ENCODE measurements at places on chromosomes 12 and 14. TPM values are rescaled to one million over a fixed set of nuclear protein-coding genes. Genes with fewer than 3 reads are reported as not detected.

The SLC25A47 gene
- total RNA-seq, result not detected

The ACSM4 gene
- not detected for total RNA-seq

The CAPZA3 gene
- total RNA-seq, result not detected

The CEBPE gene
- not detected for total RNA-seq

The SLCO1B3 gene
- total RNA-seq, result not detected

The OR6C75 gene
- total RNA-seq, result not detected

The ARHGAP9 gene
- 6.4 TPM for total RNA-seq

The TAS2R43 gene
- not detected for total RNA-seq

The MYL6 gene
- 673 TPM for total RNA-seq

The EIF2S3B gene
- total RNA-seq, result 0.62 TPM

The KRT71 gene
- not detected for total RNA-seq

The C14orf180 gene
- 40.0 TPM for total RNA-seq

The CIDEB gene
- total RNA-seq, result 4.3 TPM

The RNASE3 gene
- total RNA-seq, result not detected

The SOAT2 gene
- total RNA-seq, result not detected

The NOS1 gene
- 0.11 TPM for total RNA-seq

The CLEC9A gene
- total RNA-seq, result not detected

The RBMS2 gene
- total RNA-seq, result 30.2 TPM

The RFX4 gene
- total RNA-seq, result not detected

The KDM2B gene
- total RNA-seq, result 13.1 TPM

The AICDA gene
- 0.08 TPM for total RNA-seq

The ERG28 gene
- total RNA-seq, result 6.5 TPM

The TMTC2 gene
- 4.4 TPM for total RNA-seq

The GPR65 gene
- 0.62 TPM for total RNA-seq

The BEST3 gene
- 0.30 TPM for total RNA-seq

The TMTC1 gene
- total RNA-seq, result 33.8 TPM

Measured in Right ventricle myocardium inferior (tissue), 1 donor.